DMS79 treated with DMSO at 0.1 percent for 48 hours (cell line): ENCODE measurements at places on chromosomes 1 and 21.

- DNase-seq: no peak
Observed at GRCh38 chr1:6269720-6270400, 9.0 kb upstream of the GPR153 start.

- no peak for DNase-seq
Observed at GRCh38 chr1:12445257-12445656, 172.8 kb downstream of the DHRS3 start.

DNA sequence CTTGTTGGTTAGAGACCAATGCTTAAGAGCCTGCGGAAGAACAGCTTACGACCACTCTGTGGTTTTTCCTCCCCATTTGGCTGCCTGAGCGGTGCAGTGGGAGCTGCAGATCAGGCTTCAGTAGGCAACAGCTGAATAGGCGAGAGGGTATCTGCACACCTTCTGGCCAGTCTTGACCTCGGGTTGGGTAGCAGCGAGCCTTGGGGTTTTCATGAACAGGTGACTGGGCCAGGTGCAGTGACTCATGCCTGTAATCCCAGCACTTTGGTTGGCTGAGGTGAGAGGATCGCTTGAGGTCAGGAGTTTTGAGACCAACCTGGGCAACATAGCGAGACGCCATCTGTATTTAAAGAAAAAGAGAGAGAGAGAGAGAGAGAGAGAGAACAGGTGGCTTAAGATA is 41.0 kb downstream of the NENF start:
- DNase-seq: no peak

DNA sequence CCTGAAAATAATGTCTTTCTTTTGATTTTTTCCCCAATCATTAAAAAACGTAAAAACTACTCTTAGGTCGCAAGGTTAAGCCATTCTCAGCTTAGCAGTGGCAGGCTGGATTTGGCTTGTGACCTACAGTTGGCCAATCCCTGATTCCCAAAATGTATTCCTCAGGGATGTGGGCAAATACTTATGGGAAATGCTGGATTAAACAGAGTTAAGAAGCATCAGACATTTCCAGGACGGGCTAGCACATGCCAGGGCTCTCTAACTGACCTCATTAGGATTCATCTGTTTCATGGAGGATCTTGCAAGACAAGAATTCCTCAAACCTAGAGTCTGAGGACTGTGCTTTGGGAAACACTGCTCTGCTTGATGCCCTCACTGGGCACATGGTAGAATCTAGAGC is 982 bp upstream of the IL24 start:
- DNase-seq: no peak

- DNase-seq: no peak
Observed at GRCh38 chr1:30759718-30760281, 2.2 kb upstream of the LAPTM5 start.

GRCh38 chr1:60963167-60963940 is 119.0 kb upstream of the NFIA start:
- no peak for DNase-seq

DNA sequence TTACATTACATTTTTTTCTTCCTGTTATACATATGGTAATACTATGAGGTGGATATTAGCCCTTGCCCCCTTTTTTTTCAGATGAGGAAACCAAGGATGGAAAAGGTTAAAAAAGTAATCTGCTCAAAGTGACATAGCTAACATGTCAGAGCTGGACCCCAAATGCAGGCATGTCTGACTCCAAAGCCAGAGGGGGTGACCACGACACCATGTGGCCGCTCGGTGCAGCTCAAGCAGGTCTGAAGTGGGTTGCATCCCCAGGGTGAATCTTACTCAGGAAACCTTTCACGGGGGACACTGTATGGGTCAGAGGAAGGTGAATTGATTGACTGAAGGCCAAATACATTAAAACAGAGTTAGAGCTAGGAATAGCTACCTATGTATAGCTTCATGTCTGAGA is 34.8 kb downstream of the CD34 start:
- DNase-seq: no peak

- DNase-seq: peak; percentile 3
Observed at GRCh38 chr1:178774263-178774662, 49.2 kb downstream of the RALGPS2 start.

- no peak for DNase-seq
Observed at GRCh38 chr1:55078470-55078869, 39.1 kb downstream of the PCSK9 start.

DNA sequence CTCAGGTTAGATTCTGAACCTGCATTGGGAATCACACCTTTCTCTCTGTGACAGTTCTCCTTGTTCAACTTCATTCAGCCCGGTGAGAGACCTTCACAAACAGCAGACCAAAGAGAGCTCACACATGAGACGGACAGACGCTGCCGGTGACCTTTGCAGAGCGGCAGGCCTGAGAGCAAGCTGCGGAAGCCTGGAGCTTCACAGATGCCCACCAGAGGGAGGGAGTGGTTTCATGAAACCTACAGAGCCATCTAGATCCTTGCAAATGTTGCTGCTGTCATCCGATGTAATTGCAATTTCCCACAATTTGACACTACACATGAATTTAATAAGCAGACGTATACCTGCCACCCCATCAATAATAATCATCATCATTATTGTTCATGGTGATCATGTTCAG is 39.4 kb downstream of the GRIK3 start:
- no peak for DNase-seq

DNA sequence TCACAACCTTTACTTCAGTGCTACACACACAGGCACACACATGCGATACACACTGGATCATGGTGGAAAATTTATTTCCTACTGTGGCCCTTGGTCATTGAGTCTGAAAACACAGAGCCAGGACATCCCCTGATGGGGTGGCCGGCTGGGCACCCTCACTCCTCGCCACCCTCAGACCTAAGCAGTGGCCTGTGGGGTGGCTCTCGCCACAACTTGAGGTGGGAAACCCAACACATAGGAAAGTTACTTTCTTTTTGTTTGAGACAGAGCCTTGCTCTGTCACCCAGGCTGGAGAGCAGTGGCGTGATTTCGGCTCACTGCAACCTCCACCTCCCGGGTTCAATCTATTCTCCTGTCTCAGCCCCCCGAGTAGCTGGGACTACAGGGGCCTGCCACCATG is 19.4 kb downstream of the CRYAA start:
- DNase-seq: no peak

GRCh38 chr1:230773396-230774033 is 26.3 kb downstream of the CAPN9 start:
- DNase-seq: no peak

DNA sequence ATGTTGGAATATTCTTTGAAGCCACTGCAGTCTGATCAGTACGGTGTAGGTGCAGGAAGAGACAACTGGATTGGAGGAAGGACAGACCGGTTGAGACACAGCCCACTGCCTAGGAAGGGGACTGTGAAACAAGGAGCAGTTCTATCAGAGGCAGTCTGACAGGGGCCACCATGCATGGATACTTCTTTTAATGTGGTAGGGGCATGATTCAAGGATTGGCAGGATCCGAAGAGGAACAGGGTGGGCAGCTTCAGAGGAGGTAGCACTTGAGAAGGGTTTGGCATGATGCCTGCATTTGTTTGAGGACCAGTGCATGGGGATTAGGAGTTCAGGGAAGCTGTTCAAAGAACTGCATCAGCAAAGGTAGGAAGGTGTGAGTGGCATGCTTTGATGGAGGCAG is 167.9 kb downstream of the DYRK1A start:
- peak; percentile 18 for DNase-seq

GRCh38 chr1:64941461-64942117 is 24.8 kb downstream of the JAK1 start:
- no peak for DNase-seq

DNA sequence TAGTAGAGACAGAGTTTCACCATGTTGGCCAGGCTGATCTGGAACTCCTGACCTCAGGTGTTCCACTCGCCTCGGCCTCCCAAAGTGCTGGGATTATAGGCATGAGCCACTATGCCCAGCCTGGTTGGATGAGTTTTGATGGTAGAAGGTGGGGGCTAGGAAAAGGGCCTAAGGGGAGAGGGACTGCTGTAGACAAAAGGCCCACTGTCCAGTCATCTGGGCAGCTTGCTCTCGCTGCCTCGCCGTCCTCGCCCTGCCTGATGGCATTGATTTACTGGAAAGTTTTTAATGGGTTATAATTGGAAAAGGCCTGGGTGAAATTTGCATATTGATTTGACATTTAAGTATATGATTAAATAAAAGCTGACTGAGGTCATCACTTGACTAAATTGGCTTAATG is 175.1 kb upstream of the CSF3R start:
- DNase-seq: no peak

GRCh38 chr1:170931650-170932049 is 3.7 kb upstream of the MROH9 start:
- DNase-seq: no peak
